Stimulated activated CD4-positive, alpha-beta T cell treated with anti-CD3 and anti-CD28 coated beads, Interleukin-12 subunit alpha, Interleukin-12 subunit beta, amount 100 ng/mL, for 4 hours (primary cell): ENCODE measurements at places on chromosomes 12 and 14.
A peak's percentile ranks its signal among the peaks of the same experiment; 100 is the strongest.

DNA sequence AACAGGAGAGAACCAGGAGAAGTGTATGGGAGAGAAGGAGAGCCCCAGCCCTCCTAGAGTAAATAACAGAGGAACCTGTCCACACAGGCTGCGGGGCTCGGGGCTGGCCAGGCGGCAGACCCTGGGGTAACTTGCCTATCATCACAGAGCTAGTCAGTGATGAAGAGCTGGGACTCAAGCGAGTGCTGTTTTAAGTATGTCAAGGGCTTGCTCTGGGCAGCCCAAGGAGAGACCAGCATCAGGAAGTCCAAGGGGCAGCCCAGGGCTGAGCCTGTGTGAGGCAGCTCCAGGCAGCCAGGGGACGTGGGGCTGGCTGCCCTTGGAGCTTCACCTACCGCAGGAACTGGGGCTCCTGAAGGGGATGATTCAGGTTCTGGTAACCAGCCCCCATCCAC lies 10.0 kb downstream of the VWF start:
- DNase-seq: no peak

GRCh38 chr12:53230108-53230845 lies 1.7 kb downstream of the RARG start:
- no peak for DNase-seq

DNA sequence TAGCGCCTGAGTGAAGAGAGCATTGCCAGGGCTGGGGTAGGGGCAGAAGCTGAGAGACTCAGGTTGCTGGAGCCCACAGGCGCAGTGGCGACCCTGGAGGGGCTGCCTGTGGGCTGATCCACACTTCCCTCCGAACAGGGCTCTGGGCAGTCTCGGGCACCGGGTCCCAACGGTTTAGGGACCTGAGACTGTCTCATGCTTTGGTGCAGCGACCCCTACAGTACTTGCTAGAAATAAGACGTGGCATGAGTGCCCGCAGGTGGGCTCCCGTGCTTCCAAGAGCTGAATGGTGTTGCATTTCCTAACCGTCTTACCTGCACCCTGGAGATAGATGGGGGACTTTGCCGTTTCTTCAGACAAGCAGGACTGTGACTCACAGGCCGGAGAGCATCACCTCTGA lies 57.4 kb downstream of the AACS start:
- no peak for DNase-seq

DNA sequence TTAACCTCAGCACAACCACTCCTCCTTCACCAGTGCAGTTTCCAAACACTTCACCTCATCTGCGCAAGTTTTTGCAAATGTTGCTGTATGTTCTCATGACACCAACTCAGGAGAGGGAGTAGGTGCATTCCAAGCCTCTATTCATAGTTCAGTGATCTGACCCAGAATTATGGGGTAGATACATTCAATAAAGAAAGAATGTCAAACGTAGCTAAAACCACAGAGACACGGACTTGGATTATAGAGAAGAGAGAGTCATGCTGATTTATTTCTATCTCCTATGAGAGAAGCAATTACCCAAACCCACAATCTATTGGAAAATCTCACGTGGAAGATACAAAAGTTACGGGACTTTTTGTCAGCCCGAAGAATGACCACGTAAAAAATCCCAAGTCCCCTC lies 1006.0 kb upstream of the TMEM132C start:
- no peak for DNase-seq

- no peak for DNase-seq
These were observed 25.2 kb downstream of the POLE start for GRCh38 chr12:132661972-132662371.

DNA sequence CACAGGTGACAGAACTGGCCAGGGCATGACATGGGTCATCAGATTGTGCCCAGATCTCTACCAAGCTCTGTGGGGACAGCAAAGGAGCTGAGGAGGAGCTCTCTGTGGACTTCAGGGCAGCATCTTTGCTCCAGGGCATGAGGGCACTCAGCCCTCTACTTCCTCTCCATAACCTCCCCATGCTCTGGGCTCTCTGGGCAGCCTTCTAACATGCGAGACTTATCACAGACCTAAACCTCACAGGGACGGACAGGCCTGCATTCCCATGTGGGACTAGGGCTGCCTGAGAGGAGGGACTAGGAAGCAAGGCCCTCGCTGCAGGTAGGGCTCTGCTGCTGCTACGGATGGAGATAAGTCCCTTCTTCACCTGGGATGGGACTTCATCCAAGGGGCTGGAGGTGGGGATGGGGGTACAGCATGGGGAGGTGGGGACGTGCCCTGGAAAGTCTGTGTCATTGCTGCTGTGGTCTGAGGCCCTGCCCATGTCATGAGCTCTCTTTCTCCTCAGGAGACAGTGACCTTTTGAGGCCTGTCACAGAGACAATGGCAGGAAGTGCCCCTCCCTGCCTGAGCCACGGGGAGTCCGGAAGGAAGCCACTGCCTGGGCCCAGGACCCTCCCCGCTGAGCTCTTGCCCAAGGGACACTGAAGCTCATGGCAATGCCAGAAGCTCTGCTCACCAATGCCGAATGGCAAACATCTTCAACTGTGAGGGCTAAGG lies 44.1 kb downstream of the PITPNM2 start:
- DNase-seq: peak; percentile 24

DNA sequence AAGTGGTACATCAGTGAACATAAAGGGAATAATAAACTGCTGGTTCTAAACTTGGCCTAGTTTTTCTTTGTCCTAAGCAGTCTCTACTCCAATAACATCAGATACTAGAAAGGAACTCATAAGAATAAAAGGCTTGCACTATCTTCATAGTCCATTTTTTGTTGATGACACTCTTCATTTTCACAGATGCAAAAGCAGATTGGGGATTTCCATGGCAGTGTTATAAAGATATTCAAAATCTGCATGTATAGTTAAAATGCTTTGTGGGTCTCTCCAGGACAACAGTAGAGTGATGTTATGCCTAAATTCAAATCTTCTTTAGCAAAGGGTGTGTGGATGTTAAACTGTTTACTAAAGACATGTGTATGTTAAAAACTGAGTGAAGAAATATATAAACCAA lies 745.8 kb downstream of the TRHDE start:
- DNase-seq: no peak

DNA sequence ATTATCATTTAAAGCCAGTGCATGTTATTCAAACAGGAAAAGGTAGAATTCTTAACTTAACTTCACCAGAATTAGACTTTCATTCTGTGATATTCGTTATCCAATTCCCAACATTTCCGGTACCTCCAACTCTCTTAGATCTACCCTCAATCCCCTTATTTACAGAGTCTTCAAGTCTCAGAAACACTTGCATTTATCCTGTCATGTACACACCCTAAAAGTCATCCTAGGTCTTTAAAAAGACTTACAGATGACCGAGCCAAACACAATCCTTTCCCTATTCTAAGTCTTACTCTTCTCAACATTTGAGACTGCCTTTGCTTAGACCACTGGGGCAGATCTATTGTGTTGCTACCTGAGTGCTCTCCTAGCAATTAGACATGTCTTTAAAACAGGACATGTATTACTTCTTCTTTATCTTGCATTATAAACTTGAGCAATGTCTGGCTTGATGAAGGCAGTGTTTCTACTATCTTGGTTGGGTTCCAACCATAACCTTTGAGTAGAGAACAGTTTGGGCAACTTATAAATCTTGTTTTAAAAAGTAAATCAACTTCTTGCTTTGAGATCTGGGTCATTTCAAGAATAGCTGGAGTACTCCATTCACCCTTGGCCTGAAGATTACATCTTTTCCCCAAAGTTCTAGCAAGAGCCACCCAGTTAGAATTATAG lies 140.6 kb upstream of the PLEKHG7 start:
- DNase-seq: no peak

GRCh38 chr12:48525332-48525731 lies at the start of gene OR8S1:
TSS of gene OR8S1 (plus strand) at chr12:48525632. CDS start at chr12:48525632, 0 bp downstream.
- DNase-seq: no peak

DNA sequence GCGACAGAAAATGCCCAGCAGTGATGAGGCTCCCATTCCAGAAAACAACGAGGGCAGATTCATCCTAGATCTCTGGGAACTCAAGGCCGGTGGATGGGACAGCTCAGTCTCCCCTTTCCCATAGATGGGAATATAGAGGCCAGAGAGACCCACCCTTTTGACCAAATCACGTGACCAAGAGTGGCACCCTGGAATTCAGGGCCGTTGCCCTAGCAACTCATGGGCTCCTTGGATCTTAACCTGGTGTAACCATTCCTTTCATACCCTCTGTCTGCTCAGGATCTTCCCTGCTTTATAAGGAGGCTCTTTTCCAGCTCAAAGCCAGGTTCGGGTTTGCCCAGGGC lies 8.4 kb upstream of the LRTM2 start:
- DNase-seq: no peak

DNA sequence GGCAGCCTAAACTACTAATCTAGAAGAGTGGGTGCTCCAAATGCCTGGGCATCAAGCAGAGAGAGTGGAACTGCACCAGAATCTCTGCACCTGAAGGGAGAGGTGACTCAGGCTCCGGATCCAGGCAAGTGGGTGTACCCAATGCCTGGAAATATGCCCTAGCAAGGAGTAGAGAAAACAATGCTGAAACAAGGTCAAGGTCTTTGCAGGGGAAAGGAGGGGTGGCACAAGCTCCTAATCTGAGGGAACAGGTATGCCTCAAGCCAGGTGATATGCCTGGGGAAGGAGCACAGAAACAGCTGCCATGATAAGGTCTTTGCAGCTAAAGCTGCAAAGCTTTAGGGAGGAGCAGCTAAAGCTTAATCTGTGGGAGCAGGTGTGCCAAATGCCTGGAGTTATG lies 136.0 kb upstream of the KITLG start:
- no peak for DNase-seq

GRCh38 chr14:36340276-36340890 lies 19.9 kb upstream of the MBIP start:
- DNase-seq: no peak

DNA sequence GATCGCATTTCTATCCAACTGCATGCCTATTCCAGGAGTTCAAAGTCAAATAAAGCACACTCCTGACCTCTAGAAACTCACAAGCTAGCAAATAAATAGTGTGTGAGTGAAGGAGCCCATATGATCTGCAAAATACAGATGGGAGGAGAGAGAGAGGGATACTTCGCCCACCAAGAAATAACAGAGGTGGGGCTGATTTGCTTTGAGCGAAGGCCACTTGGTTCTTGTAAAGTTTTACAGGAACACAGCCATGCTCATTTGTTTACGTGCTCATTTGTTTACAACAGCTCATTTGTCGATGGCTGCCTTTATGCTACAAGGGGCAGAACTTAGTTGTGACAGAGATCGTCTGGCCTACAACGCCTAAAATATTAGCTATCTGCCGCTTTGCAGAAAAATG lies 63.4 kb upstream of the GPATCH2L start:
- no peak for DNase-seq

DNA sequence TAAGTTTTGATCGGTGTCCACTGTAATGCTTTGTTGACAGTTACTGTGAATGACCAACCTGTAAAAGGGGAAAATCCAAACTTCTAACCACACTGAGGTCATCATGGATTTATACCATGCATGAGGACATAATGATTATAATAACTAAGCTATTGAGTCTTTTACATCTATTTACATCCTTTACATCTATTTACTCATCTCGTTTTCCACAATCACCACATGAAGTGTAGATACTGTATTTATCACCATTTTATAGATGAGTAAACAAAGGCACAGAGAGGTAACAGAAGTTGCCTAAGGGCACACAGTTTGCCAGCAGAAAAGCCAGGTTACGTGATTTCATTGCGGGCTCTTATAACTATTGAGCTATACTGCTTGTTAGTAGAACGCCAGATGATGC lies 27.9 kb upstream of the EID3 start:
- DNase-seq: no peak

DNA sequence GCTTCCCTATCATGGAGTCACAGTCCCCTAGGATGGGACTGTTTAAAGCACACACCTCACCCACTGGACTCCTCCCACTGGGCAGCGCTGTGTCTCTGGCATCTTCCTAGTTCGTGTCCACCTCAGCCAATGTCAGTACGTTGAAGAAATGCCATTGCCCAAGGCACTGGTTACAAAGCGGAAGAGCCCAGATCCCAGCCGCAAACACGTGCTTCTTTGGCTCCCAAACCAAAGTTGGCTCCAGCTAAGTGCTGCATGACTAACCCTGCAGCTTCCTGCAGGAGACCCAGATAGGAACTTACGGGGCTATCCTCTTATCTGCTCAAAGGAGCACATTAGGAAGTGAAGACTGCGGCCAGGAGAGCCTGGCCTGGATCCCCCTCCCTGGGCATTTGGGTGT lies 9.3 kb downstream of the SYNE3 start:
- DNase-seq: no peak

GRCh38 chr14:39812532-39813320 lies 380.5 kb upstream of the FBXO33 start:
- no peak for DNase-seq

DNA sequence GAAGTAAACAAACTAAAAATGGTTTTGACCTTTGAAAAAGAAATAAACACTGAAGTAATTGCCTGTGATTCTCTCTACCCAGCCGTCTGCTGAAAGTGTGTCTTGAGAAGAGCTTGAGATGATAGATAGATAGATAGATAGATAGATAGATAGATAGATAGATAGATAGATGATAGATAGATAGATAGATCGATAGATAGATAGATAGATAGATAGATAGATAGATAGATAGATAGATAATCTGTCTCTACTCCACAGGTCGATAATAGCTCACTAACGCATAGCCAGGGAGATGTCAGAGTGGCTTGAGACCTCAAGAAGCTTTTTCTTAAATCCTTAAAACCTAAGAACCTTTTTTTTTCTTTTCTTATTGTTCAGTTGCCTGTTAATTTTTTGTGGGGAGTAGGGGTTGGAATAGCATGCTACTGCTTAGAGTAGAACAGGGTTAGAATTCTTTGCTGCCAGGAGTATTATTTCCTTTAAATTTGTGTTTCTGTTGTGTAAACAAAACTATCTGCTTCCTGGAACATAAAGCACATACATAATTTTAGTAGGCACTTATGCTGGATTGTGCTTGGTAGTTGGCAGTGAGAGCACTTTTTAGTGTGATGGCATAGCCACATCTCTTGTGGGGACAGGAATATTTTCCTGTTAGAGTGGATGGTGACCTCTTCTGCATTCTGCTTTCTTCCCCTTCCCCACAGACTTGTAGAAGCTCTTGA lies 169.5 kb downstream of the FBXL14 start:
- no peak for DNase-seq

DNA sequence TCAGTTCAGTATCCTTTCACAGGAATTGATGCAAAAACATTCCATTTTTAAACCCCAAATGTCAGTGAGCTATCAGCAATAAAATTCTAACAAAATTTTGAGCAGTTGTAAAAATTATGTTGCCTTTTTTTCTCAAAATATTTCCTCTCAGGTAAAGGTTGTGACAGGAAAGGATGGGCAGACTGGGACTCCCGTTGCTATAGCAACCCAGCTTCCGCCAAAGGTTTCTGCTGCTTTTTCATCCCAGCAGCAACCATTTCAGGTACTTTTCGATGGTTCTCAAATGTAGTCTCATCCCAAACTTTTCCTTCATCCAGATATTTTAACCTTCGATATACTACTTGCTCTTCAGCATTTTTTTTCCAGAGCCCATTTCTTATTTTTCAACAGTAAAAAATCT lies 13.6 kb downstream of the EP400 start:
- no peak for DNase-seq

DNA sequence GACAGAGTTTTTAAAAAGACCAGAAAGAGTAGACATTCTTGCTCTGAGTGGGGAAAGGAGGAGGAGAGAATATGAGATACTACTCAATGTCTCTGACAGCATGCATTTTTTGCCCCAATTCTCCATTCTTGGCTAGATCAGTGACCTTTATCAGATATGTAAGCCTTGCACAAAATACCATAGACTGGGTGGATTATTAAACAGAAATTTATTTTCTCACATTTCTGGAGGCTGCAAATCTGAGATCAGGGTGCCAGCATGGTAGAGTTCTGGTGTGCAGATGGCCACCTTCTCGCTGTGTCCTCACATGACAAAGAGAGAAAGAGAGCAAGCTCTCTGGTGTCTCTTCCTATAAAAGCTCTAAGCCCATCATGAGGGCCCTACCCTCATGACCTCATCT lies 38.6 kb downstream of the ANKS1B start:
- no peak for DNase-seq
